ENCODE measurements at places on chromosomes 4 and X.

DNA sequence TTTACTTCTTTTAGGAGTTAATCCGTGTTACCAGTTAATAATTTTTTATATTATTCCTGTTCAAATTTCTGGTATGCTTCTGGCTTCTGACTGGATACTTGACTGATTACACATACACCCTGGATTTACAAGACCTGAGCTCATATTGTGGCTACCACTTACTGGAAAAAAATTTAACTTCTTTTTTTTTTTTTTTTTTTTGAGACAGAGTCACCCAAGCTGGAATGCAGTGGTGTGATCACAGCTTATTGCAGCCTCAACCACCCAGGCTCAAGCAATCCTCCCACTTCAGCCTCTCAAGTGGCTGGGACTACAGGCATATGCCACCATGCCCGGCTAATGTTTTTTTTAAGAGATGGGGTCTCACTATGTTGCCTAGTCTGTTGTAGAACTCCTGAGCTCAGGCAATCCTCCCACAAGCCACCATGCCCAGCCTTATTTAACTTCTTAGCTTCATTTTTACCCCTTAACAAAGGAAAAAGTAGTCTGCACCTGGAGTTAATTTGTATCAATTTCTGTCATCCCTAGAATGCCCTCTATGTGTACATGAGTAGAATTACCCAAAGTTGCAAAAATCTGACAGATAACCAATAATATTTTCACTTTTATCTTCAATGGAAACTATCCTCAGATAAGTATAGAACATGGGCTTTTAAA is 50.3 kb downstream of the TMEM165 start:
- no peak for DNase-seq

GRCh38 chr4:86924811-86925210 is 10.0 kb upstream of the AFF1 start:
- DNase-seq: no peak

DNA sequence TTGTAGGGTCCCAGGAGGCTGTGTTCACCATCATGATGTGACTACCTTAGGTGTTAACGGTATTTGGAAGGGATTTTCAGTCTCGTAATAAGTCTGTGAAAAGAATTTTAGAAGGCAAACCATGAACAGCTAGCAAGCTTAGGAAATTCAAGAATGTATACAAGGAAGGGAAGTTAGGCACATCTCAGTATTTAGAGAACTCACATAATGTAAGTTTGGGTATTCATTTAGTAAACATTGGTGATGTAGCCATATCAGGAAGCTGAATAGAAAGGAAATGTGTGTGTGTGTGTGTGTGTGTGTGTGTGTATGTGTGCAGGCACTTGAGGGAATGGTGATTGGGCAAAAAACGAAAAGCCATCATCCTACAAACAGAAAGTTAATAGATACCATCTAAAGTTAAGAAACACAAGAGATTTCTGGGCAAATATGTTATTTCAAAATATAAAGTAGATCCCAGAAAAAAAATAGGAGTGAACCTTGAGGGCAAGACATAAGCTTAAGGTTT is 34.7 kb upstream of the PRKX start:
- no peak for DNase-seq

DNA sequence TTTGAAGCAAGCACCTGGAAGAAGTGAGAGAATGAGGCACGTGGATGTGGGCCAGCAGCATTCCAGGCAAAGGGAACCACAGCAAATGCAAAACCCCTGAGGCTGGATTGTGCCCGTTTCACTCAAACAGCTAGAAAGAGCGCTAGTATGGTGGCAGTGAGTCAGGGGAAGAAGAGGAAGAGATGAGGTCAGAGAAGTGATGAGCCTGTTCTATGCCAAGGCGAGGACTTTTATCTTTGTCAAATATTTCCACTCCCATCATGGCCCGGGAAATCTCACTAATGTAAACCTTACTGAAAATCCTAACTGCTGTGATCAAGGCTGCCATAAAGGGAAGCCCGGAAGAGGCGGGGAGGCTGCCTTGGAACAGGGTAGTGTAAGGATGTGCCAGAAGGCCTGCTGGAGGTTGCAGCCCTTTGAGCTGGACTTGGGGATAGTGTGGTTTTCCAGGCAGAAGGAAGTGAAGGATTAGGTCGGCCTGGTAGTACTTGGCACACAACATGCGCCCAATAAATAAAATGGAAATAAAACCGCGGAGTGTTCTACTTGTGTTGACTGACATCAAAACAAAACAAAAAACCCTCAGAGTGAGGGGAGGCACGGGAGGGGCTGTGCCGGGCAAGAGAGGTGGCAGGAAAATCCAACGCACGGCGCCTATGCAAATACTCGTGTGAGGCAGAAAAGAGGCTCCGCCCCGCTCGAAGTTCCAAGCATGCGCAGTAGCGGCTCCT is 1.2 kb upstream of the CDK16 start:
- DNase-seq: no peak

DNA sequence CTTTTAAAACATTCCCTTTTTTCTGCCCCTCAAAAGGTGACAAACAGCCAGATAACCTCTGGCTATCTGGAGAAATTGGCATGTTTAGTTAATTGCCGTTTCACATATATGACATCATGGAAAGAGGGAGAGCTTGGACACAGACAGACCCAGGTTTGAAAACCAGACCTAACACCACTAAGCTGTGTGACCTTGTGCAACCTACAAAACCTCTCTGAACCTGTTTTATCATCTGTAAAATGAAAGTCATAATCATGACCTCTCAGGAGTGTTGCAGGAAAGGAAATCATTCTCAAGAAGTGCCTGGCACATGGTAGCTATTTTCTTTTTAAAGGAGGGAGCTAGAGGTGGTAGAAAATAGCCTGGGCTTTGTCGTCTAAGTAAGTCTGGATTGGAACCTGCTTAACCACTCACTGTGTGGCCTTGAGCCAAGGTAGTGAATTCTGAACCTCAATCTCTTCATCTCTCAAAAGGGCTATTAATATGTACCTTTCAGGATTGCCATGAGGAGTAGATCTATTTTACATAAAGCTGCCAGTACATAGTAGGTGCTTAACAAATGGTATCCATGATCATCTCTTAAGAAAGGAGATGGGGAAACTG is 363.5 kb downstream of the BCOR start:
- DNase-seq: no peak

DNA sequence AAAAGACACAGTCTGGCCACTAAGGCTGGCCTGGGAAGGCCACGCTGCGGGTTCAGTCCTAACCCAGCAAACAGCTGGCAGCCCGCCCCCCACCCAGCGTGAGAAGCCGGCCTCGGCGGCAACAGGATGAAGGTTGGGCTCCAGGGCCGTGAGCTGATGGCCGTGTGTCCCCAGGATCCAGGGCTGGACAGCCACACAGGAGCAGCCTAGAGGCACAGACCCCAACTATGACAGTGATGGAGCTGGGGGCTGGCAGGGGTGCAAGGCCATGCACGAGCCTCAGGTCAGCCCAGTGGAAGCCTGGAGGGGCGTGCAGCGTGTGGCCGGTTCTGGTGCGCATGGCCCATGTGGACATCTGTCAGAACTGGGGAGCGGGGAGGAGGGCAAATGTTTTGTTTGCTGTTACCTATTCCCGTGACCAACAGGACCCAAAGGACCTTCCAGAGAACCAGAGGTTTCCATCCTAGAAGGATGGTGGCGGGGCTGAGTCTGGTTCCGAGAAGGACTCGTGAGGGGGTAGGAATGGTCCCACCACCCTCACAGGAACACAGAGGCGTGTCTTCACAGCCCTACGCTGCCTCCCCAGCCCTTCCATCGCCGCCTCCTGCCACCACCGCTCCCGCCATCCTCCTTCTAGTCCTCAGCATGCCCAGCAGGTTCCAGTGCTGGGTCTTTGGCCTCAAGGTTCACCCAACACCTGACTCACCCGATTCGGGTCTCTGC is 46.5 kb downstream of the ZFYVE28 start:
- no peak for DNase-seq

DNA sequence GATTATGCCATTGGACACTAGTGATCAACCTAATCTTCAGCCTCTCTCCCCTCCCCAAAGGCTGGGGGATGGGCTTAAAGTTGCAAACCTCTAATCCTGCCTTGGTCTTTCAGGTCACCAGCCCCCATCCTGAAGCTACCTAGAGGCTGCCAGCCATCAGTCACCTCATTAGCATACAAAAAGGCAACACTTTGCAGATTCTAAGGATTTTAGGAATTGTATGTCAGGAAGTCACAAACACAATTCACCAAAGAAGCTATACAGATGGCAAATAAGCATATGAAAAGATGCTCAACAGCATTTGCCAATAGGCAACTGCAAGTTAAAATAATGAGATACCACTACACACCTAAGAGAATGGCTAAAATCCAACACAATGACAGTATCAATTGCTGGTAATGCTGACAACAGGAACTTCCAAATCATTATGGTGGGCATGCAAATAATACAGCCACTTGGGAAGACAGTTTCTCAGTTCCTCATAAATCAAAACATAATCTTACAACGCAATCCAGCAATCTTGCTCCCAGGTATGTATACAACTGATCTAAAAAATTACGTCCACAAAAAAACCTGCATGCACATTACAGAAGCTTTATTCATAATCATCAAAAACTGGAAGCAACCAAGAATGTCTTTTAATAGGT is 9.0 kb upstream of the PIM2 start:
- no peak for DNase-seq

GRCh38 chr4:7630568-7631287 is 196.0 kb upstream of the PSAPL1 start:
- DNase-seq: no peak

DNA sequence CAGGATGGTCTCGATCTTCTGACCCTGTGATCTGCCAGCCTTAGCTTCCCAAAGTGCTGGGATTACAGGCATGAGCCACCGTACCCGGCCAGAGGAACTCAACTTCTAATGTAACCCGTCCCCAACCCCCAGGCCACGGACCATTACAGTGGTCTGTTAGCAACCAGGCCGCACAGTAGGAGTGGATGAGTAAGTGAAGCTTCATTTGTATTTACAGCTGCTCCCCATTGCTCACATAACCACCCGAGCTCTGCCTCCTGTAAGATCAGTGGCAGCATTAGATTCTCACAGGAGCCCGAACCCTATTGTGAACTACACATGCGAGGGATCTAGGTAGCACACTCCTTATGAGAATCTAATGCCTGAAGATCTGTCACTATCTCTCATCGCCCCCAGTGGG is 119.6 kb downstream of the SHROOM3 start:
- DNase-seq: no peak

GRCh38 chr4:16048619-16049419 is 35.0 kb downstream of the PROM1 start:
- DNase-seq: no peak

- no peak for DNase-seq
These were observed 41.8 kb downstream of the FNIP2 start for GRCh38 chr4:158810487-158811215.

DNA sequence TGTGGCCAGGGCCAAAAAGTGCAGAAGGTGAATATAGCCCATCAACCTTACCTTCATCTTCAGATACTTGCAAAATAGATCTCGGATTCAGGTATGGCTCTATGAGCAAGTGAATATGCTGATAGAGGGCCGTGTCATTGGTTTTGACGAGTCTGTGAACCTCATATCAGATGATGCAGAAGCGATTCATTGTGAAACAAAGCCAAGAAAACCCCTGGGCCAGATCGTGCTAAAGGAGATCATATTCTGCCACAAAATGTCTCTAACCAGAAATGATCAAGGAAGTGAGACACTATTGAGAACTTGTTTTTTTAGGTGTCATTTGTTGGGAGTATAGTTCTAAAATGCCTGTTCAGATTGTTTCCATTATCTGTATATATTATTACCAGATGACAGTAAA is 48.3 kb downstream of the PDK3 start:
- no peak for DNase-seq

GRCh38 chr4:150722908-150723362 is 141.0 kb downstream of the MAB21L2 start:
- no peak for DNase-seq

- DNase-seq: no peak
These were observed 28.6 kb downstream of the MAGEB1 start for GRCh38 chrX:30275498-30275897.

DNA sequence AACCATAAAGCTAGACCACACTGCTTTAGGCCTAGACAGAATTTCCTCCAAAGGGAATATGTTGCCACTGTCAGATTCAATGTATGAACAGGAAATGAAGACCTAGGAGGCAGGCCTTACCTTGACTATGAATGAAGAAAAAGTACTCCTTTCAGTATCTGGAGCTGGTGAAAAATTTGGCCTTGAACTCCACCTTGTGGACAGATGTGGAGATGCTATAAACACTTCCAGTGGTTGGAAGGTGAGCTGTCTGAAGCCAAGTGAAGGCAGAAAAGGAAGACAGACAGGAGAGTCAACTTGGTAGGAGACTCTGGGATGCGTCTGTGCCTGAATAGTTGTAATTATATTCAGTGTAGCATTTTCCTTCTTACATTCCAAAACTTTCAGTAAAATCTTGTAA is 17.2 kb downstream of the SPIN3 start:
- DNase-seq: peak; percentile 17

- no peak for DNase-seq
These were observed 6.8 kb upstream of the RRAGB start for GRCh38 chrX:55710701-55711100.

DNA sequence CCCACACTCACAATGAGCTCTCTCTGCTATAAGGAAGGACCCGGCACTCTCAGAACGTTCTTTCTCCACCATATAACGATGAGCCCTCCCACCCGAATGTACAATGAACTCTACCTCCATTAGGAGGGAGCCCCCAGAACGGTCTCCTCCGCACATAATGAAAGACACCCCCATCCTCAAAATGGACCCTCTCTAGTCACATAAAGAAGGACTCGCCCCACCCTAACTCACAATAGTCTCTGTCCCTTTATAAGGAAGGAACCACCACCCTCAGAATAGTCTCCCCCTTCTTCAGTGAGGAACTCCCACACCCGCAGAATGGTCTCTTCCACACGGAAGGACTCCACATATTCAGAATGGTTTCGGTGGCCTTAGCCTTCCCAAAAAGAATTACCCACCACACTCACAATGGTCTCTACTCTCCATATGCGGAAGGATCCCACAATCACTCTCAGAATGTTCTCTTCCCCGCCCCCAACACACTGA is 477 bp downstream of the SLC35A2 start:
- DNase-seq: no peak

GRCh38 chr4:101283434-101283833 is 63.9 kb downstream of the PPP3CA start:
- DNase-seq: no peak

DNA sequence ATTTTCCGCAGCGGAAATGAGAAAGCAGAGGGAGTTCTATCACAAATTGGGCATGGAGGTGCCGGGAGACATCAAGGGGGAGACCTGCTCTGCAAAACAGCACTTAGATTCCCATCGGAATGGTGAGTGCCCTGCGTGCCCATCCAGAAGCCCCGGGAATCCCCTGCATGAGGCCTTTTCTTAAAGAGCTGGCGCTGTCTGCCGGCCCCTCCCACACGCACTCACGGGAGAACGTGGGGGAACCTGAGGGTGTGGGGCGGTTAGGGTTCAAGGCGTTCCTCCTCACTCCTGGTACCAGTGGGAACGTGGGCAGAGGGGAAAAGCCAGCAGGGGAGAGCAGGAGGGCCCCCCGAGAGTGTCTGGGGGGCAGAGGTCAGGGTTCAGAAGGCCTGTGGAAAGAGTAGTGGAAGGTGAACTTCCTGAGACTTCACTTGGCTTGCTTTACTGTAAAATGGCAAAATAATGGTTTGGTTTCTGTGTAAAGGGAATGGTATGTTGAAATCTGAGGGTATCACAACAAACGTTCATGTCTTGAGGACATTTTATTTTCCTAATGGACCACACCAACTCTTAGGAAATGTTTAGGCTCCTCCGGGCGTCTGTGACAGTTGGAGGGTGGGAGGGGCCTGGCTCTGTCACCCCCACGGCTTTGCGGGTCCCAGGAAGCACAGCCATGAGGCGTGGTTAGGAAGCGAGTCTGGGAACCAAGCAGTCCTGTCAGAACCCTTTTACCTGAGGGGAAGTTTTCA is 38.0 kb downstream of the PCGF3 start:
- DNase-seq: no peak

GRCh38 chr4:99593781-99594641 is 19.4 kb downstream of the MTTP start:
- DNase-seq: no peak

All from NCI-H1092 (cell line).